ENCODE measurements at places on chromosomes 3 and 15.

- DNase-seq: no peak
Measured at GRCh38 chr3:149174901-149175300, 45.5 kb downstream of the HPS3 start.

DNA sequence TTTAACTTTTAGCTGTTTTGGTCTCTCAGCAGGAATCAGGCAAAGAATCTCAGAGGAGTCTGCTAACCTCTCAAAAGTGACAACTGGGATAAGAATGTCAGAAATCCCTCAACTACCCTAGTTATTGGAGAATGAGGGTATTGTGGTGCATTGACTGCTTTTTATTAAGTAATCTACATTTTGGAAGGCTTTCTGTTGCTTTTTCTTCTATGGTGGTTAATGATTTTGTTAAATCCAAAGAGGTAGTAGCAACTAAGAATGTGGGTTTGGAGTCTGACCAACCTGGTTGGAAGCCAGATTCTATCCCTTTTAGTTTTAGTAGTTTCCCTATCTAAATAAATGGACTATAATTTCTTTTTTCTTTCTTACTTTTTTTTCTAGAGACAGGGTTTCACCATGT, 94.7 kb upstream of the RNF7 start:
- DNase-seq: no peak

DNA sequence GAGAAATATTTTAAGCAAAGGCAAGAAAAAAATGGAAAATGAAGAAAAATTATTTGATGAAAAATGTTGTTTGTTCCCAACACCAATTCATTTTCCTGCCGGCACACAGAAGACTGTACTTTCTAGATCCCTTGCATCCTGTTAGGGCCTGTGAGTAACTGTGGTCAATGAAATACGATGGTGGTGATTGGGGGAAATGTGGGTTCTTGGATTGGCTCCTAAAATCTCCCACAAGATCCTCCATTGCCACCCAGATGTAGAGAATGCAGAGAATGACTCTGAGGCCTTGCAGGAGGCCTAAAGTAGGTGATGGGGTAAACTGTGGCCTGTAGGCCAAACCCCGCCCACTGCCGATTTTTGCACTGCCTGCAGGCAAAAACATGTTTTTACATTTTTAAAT, 46.3 kb upstream of the C3orf70 start:
- no peak for DNase-seq

GRCh38 chr15:67547064-67547463, 4.6 kb downstream of the MAP2K5 start:
- no peak for DNase-seq

DNA sequence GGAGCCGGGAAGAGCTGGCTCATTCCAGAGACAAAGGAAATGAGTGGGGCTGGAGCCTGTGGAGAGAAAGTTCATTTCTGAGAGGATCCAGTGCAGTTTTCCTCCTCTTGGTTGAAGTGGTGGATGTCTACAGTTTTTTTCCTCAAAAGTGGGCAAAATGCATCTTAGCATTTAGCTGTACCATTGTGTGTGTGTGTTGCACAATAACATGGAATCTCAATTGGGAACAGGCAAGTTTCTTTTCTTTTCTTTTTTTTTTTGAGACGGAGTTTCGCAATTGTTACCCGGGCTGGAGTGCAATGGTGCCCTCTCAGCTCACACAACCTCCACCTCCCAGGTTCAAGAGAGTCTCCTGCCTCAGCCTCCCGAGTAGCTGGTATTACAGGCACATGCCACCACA, 101.5 kb upstream of the UBE2E1 start:
- DNase-seq: no peak

DNA sequence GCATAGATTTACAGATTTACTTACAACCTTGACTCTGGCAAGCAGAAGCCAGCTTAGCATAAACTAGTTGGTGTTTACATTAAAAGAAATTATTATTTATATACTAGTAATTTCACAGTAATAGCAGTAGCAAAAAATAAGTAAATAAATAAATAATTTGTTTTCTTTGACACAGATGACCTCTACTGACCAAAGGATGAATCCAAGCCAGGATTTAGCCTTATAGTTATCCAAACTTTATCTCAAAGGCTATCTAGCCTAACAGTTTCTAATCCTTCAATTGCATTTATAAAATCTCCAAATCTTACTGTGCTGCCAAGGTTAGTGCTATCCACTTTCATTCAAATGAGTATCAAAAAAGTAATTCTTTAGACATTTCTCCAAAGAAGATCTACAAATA, 64.3 kb downstream of the FRMD5 start:
- DNase-seq: no peak

- no peak for DNase-seq
Measured at GRCh38 chr3:90054311-90054710, 946.9 kb downstream of the EPHA3 start.

DNA sequence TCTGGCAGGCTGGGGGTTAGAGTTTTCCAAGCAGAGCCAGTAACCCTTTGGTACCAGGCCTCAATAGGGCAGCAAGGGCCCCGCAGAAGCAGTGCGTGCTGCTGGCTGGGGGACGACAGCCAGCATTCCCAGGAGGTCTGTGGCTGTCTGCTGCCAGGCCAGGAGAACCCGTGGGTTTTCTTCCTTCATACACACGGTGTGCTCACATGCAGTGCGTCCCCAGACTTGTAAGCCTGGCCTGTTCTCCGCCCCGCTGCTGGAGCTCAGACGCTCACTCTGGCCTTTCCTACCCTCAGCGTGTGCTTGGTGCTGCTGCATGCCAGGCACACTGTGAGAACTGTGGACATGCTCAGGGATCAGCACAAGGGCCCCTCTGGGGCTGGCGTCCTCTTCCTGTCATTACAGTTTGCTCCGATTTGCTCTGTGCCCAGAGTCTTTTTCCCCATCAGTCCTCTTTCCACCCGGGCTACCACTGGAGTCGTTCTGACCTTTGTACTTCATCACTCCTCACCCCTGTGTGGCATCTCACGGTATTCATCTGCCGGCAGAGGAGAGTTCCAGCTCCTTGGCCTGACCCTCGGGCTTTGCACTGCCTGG, 149.5 kb downstream of the DNAJB8 start:
- no peak for DNase-seq

DNA sequence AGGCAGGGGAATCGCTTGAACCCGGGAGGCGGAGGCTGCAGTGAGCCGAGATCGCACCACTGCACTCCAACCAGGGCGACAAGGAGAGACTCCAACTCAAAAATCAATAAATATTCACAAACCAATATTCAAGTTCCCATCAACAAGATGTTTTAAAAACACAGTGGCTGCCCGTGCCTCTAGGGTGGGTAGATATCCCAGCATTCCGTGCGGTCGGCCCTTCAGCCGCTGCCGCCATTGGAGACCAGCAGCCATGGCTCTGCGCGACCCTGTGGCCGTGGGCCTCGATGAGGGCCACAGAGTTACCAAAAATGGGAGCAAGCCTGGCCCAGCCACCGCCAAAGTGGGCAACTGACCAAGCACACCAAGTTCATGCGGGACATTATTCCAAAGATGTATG, 6.7 kb downstream of the ULK4 start:
- no peak for DNase-seq

GRCh38 chr3:117059956-117060270, 350.3 kb downstream of the TUSC7 start:
- DNase-seq: no peak

DNA sequence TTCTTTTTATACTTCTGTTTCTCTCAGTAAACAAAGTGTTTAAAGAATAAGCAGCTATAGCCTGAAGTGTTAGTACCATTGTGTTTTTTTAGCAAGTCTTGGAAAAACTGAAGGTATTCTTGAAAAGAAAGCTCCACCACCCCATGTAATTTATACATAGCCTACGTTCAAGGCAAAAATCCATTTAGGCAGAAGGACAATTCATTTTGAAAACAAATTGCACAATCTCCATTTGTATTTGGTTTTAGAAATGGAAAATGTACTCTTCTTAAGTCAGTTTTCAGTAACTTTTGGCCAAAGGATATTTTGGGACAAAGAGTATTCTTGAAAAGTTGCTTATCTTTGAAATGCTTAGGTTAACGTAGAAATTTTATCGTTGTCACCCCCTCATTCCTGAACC, 34.5 kb downstream of the PTPRG start:
- no peak for DNase-seq

DNA sequence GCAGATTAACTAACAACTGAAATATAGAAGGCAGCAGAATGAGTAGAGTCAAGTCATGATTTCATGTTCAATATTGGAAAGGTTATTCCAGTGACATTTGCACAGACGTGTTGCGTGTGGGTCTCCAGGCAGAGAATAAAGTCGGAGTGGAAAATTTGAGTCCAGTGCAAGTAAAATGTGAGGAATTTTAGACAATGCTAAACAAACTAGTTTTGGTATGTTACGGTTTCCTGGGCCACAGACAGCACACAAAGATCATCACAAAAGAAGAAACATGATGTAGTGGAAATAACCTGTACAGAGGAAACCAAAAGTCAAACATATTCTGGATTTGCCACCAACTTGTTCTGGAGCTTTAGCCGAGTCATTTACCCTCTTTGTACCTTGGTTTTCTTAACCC, 367 bp downstream of the OR4F6 start:
- DNase-seq: no peak

- DNase-seq: no peak
Measured at GRCh38 chr3:124117486-124117885, 125.6 kb upstream of the ROPN1 start.

DNA sequence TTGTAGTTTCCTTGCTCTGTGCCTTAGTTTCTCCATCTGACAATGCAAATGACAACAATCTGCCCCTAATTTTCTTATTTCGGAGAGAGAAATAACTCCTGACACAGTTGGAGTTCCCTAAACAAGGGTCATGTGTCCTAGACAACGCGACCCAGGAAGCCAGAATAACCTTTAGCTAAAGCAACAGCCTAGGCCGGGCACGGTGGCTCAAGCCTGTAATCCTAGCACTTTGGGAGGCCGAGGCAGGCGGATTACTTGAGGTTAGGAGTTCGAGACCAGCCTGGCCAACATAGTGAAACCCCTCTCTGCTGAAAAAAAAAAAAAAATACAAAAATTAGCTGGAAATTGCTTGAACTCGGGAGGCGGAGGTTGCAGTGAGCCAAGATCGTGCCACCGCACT, 49.9 kb downstream of the MCF2L2 start:
- DNase-seq: no peak

GRCh38 chr15:93126599-93126998, 37.6 kb upstream of the RGMA start:
- no peak for DNase-seq

- no peak for DNase-seq
Measured at GRCh38 chr3:47337656-47338055, 43.2 kb upstream of the PTPN23 start.

DNA sequence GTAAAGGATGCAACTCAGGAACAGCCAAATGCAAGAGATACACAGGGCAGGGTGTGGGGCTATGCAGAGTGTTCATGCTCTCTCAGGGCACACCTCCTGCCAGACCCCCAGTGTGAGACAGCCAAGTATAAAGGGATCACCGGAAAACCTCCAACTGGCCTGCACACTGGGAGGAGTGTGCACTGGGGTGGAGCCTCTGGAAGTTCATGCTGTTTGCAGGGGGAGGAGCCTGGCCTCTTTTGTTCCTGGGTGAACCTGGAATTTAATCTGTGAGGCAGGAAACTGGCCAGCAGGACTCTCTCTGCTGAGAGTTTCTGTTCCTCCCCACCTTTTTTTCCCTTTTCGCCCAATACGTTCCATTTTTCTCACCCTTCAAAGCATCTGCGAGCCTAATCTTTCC, 204.1 kb downstream of the WNT5A start:
- no peak for DNase-seq

DNA sequence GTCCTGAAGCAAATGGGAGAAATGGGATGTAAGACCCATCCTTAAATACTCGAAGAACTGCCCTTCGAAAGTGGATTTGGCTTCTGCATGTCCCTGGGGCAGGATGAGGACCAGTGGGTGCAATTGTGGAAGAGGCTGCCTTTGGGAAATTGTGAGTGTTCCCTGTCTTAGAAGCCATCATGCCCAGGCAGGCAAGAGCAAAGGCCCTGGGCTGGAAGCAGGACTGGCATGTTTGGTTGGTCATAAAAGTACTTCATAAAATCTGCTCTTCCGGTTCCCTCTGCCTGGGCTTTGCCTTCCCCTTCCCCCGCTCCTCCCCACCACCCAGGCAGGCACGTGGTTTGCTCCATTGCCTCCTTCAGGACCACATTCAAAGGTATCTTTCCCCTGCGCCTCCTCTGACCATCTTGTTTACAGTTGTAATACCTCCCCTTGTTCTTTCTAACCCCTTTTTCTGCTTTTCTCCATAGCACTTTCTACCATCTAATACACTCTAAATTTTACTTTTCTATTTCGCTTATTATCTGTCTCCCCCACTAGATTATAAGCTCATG, 8.3 kb downstream of the MINAR1 start:
- no peak for DNase-seq

DNA sequence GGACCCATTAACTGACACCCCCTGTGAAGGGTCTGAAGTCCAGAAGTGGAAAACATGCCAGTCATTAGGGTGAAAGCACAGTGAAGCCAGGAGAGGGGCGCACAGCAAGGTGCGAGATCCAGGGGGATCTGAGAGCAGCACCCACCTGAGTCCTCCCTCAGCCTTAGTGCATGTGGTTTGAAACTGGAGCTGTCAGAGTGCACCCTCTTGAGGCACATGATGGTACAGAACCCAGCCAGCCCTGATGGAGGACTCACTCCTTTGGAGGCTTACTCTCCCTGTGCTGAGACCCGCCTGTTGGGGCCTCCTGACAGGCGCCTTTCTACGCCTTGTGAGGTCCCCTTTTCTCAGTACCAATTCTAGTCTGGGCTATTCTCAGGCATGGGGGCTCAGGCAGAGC, 77.8 kb downstream of the IL20RB start:
- no peak for DNase-seq

- DNase-seq: peak; percentile 36
Measured at GRCh38 chr3:177538750-177539730, 341.8 kb upstream of the TBL1XR1 start.

DNA sequence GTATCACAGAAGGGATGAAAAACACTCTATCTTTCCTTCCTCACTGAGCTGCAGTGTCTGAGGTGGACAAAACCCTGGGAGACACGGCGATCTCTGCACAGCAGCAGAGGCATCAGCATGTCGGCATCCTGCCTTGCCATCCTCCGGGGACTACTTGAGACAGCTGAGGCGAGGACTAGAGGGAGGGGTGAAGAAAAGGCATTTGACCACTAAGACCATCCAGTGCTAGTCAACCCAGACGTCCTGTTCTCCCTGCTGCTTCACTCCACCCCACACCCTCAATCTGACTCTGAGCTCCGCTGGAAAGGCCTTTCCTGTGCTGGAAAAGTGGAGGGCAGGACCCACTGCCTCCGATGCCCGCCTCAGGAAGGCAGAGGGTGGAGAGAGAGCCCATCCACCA, 67.3 kb downstream of the VGLL4 start:
- no peak for DNase-seq

DNA sequence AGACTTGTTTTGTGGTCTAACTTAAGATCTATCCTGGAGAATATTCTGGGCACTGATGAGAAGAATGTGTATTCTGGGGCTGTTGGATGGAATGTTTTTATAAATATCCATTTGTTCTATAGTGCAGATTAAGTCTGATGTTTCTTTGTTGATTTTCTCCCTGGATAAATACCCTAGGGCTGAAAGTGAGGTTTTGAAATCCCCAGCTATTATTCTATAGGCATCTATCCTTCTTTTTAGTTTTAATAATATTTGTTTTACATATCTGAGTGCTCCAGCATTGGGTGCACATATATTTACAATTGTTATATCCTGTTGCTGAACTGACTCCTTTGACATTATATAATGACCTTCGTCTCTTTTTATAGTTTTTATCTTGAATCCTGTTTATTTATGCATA, 42.9 kb downstream of the GALK2 start:
- no peak for DNase-seq

GRCh38 chr3:29955413-29955812, 651.0 kb upstream of the TGFBR2 start:
- DNase-seq: no peak

Data from central memory CD4-positive, alpha-beta T cell (primary cell).